ENCODE measurements at places on chromosomes 1 and 21.

DNA sequence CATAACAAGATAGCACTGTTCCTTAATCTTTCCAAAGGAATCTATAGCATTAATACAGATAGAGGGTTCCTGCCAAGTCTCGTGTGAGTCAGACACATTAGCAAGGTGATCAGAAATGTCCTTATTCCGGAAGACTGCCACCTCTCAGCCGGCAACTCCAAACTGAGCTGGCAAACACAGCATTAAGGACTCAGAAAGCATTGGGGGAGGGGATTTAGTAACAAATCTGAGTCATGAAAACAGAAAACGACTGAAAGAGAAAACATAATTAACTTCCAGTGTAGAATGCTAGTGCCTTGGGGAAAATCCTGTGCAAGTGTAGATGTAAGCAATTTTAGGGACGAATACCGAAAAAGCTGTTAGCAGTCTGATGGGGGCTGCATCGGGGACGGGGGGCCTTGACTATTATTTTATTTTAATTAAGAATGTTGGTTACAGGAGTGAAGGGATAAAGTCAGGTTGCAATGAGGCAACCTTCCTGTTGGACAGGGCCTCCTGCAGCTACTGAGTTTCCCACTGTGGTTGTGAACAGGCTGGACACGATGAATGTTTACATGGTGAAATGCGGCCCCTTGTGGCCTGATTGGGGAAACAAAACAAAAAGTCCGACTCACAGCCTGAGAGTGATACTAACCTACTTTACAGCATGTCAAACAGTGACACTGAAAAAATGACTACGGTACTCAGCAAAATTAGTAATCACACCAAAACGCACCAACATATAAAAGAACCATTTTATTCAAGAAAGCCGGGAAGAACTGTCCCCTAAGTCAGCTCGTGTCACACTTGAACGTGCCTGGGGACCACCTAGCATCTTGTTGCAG is 20.7 kb downstream of the MIS18A start:
- DNase-seq: peak; percentile 87

- DNase-seq: no peak
Observed at GRCh38 chr21:37166733-37167132, 93.7 kb downstream of the TTC3 start.

DNA sequence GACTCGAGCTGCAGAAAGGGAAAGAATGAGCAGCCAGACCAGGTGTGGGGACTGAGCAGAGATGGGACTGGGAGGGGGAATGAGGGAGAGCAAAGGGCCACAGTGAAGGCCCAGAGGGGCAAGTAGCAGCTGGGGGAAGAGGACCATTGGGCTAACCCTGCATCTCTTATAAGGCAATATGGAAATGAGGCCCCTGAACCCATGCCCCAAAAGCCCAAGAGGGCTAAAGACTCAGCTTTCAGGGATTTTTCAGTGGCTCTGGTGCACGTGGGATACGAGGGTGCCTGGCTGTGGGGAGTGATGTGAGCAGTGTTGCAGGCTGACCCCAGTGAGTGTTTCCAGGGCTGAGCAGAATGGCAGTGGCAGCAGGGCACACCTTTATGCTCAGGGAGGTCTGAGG is 496 bp upstream of the TNNI1 start:
- DNase-seq: no peak

DNA sequence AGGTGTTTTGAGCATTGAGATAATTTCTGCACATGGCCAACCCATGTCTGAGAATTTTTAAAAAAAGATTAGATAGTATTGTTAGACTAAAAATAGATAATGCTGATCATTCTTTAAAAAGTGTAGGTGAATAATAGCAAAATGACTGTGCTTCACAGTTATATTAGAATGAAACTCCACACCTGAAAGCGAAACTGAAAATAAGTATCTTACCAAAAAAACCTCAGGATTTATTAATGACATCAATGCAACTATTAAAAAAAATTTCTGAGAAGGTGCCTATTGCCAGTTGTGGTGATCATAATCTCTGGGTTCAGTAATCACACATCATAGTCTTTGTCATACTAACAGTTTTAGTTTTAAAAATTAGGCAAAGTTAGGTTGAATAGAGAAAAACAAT is 36.5 kb downstream of the PLA2G4A start:
- DNase-seq: no peak

DNA sequence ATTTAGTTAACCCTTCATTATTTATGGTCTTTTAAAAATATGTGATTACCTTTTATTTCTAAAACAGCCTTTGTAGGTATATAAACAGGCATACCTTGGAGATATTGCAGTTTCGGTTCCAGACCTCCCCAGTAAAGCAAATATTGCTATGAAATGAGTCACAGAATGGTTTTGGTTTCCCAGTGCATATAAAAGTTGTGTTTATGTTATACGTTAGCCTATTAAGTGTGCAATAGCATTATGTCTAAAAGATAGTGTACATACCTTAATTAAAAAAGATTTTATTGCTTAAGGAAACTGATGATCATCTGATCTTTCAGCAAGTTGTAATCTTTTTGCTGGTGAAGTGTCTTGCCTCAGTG is 44.1 kb downstream of the XCL2 start:
- no peak for DNase-seq

- no peak for DNase-seq
Observed at GRCh38 chr1:112754116-112754628, 39.0 kb upstream of the PPM1J start.

DNA sequence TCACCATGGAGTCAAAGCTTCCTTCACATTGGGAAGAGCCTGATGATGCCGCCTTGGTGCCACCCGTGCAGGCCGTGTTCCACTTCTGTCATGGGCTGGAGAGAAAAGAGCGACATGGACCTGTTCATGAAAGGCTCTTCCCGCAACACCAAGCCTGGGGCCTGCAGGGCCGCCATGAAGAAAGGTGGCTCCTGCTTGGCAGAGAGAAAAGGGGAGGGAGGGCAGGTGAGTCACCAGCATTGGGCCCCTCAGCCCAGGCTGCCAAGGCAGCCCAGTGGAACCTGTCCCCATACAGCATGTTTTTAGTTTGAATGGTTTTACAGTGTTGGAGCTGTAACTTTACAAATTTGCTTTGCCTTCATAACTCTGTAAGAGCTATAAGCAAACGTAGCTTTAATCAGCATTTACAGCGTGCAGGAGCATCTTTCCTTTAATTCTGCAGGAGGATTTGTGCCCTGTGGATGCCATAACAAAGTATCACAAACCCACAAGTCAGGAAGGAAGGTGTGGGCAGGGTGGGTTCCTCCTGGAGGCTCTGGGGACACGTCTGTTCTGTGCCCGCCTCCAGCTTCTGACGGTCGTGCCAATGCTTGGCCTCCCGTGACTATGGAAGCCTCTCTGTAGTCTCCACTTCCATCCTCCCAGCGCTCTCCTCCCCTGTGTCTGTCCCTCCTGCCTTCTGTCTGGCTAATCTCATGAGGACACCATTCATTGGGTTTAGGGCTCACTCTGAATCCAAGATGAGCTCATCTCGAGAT is 49.1 kb downstream of the RIPK4 start:
- DNase-seq: no peak

- no peak for DNase-seq
Observed at GRCh38 chr1:204927673-204928641, 57.3 kb downstream of the NFASC start.

DNA sequence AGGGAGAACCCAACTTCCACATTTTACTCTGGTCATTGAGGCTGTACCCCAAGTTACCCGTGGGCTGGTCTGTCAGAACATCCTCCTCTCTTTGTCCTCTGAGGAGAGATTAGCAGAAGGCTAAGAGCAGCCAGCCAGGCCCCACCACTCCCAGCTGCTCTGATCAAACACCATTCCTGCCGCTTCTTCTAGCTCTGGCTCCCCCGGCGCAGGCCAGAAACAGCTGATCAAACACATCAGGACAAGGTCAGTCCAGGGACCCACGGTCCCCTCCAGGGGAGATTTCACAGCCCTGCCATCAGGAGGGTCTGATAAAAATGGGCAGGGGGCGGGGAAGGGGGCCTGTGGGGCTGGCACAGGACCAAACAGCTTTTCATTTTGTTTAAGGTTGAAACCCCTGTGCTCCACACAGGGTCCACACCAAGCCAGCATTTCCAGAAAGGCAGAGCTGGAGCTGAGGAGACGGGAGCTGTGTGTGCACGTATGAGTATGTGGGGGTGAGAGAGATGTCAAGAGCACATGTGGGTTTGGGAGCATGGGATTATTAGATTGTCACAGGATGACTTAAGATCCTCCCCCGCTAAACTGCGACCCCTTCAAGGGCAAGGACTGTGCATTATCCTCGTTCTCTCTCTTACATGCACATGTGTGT is 29.9 kb upstream of the EPHA8 start:
- no peak for DNase-seq

DNA sequence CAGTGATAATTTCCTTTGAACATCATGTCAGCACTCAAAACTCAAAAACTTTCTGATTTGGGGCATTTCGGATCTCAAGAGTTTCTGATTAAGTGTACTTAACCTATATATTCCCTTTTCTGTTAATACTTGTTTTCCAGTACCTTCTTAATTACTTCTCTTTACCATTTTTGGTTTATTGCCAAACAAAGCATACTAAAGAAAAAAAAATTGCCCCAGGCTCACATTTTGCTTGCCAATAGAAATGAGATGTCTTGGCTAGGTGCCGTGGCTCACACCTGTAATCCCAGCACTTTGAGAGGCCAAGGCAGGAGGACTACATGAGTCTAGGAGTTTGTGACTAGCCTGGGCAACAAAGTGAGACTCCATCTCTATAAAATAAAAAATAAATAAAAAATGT is 4.8 kb downstream of the PSMD4 start:
- DNase-seq: no peak

GRCh38 chr1:35725596-35725995 is 6.9 kb upstream of the C1orf216 start:
- DNase-seq: no peak

GRCh38 chr1:38183096-38183495 is 136.5 kb upstream of the POU3F1 start:
- DNase-seq: no peak

GRCh38 chr1:221437171-221437570 is 304.7 kb downstream of the DUSP10 start:
- DNase-seq: no peak

GRCh38 chr1:117838911-117839310 is 90.5 kb downstream of the GDAP2 start:
- no peak for DNase-seq

- DNase-seq: no peak
Observed at GRCh38 chr1:198007687-198008607, 90.8 kb downstream of the LHX9 start.

DNA sequence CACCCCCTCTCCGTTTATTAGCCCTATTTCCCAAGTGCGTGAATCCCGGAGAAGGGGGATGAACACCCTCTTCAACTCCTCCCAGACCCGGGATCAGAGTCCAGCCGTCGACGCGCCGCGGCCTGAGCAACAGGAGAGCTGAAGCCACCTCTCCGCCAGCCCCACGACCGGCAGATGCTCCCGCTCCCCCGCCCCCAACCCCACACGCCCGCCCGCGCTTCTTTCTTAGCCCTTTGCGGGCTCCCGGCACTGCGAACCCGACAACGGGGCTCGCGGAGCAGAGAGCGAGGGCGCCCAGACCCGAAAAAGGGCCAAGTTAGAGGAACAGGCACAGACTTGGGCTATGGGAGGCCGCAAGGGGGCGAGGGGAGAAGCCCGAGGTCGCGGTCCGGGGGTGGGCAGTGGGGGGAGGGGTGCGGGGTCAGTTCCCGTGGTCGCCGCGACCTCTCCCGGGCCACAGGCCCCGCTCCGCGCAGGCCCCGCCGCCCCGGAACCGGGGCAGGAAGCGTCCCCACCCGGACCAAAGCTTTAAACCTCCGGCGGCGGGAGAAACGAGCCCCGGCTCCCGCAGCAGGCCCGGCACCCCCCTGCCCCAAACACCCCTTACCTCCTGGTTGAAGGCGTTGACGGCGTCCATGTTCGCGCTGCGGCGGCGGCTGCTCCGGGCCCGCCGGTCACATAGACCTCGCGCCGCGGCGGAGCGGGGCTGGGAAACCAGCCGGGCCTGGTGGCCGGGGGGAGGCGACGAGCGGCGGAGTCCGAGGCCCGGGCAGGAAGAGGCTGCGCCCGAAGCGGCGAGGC is 662 bp downstream of the SCAF4 start:
- no peak for DNase-seq

DNA sequence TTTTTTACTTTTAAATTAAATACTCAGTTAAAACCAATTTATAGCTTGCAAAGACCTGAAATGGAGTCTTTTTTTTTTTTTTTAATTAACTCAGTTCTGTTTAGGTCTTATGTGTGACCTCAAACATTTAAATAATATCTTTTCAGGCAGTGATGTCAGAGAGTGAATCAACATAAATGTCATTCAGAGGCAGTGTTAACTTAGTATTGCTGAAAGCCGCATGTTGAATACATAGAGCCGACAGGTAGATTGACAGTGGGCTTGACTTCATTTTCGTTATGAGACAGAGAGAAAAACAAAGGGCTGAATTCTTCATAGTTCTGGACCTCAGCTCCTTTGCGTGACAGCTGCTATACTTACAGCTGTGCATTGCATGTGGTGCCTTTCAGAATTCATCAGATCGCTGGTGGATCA is 51.5 kb downstream of the PRDM2 start:
- no peak for DNase-seq

DNA sequence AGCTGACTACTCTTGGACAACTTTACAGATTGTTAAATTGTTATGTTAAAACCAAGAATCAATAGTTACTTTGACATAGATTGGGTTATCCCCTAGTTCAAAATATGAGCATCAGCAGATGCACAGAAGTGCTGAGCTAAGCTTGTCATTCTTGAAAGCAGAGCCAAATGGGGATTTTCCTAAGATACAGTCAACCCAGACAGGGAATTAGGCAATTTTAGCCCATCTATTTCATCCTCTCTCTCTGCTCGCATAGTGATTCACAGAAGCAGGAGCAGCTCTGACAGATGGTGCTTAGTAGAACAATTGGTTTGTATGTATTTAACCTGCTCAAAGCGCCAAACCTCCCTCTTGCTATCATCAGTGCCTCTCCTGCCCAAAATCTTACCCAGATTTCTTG is 27.9 kb upstream of the PRRC2C start:
- no peak for DNase-seq

DNA sequence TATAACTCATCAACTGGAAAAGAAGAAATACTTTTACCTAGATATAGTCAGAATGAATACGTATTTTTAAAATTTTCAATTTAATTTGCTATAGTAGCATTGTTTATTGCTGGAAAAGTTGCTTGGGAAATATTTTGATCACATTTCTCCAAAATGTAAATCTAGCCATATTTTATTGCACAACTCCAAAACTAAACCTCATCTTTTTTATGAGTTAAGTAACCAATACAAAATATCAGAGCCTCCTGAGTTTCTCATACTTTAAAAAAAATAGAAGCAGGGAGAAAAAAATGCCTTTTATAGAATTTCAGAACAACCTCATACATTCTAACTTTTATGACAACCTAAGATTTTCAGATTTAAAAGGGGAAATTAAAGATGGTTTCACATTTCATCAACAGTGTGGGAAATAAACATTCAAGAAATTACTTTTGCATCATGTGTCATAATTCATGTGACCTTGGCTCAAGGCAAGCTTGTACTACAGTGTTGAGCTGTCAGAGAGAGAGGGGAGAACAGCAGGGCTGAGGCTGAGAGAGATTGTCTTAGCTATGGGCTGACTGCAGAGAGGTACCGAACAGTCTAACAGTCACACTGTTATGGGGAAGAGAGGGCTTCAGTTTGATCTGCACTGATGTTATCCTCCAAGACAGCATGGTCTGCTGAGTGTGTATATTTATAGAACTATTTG is 519.0 kb downstream of the LTN1 start:
- no peak for DNase-seq

Data from NCI-H446 (cell line).